ENCODE measurements at places on chromosomes 16 and 17.

DNA sequence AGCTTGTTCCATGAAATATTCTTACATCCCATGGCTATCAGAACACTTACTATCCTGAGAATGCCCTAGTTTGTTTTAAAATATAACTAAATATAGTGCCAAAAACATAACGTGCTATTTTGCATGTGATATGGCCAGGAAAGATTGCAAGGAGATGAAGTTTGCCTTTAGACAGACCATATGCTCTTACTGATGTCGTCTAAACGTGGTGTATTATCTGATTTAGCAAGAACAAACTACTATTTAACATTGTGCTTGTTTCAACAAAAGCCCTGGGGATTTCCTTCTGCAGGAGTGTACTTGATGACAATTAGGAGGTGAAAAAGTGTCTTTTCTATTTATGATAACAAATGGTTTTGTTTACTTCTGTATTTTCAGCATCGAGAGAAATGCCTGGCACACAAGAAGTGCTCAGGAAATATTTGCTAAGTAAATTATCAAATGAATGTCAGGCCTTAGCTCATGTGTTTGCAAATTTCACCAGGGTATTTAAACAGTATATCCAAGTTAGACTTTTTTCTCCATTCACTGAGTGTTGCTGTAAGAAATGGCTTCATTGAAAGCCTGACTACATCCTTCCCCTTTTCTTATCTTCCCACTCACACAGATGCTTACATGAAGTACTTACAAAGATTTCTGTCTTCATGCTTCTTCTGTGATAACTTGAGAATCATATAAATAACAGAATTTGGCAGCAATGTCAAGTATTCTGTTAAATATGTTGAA is 1033.6 kb downstream of the CDH8 start:
- no peak for DNase-seq

DNA sequence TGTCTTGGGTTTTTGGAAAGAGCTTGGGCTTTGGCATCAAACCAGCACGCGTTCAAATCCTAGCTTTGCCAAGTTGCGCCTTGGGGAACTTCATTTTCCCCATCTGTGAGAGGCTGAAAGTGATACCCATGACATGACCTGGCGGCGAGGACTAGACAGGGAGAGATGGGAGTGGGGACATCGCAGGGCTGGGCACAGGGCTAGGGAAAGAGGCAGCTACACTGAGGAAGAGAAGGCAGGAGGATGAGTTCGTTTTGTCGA is 202.9 kb downstream of the IRF8 start:
- DNase-seq: no peak

DNA sequence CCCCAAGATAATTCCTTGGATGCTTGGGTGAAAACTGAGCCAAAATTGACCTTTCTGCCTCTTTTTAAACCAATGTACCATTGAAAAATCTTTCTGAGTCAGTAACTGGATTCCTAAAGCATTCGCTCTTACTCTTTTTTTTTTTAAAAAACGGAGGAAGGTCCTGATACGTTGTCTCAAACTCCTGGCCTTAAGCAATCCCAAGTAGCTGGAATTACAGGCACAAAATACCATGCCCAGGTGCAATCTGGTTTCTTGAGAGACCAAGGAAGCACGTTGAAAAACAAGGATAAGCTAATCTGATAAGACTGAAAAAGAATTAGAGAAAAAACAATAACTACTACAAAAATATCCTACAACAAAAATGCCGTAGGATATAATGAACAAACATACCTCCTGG is 136.5 kb downstream of the SSH2 start:
- no peak for DNase-seq

DNA sequence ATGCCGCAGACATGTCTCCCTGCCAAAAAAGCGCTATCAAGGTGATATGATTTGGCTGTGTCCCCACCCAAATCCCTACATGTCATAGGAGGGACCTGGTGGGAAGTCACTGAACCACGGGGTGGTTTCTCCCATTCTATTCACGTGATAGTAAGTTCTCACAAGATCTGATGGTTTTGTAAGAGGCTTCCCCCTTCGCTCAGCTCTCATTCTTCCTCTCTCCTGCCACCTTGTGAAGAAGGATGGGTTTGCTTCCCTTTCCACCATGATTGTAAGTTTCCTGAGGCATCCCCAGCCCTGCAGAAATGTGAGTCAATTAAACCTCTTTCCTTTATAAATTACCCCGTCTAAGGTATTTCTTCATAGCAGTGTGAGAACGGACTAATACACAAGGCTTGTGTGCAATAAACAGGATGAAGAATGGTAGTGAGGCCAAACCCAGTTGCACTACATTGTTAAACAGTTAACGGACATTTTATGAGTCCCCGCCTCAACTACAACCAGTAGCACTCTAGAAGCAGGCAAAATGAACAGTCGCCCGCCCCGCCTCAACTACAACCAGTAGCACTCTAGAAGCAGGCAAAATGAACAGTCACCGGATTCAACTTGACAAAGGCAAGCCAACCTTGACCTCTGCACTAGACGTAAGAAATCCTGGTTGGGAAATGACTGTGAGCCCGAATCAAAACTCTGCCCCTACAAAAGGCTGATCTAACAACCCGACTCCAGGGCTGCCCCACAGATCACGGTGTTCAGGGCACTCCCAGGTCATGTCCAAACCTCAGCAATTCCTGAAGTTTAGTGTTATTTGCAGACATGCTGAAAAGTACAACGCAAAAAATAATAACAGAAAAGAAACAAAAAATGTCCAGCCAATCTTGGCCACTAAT is 26.3 kb downstream of the VPS53 start:
- DNase-seq: no peak

DNA sequence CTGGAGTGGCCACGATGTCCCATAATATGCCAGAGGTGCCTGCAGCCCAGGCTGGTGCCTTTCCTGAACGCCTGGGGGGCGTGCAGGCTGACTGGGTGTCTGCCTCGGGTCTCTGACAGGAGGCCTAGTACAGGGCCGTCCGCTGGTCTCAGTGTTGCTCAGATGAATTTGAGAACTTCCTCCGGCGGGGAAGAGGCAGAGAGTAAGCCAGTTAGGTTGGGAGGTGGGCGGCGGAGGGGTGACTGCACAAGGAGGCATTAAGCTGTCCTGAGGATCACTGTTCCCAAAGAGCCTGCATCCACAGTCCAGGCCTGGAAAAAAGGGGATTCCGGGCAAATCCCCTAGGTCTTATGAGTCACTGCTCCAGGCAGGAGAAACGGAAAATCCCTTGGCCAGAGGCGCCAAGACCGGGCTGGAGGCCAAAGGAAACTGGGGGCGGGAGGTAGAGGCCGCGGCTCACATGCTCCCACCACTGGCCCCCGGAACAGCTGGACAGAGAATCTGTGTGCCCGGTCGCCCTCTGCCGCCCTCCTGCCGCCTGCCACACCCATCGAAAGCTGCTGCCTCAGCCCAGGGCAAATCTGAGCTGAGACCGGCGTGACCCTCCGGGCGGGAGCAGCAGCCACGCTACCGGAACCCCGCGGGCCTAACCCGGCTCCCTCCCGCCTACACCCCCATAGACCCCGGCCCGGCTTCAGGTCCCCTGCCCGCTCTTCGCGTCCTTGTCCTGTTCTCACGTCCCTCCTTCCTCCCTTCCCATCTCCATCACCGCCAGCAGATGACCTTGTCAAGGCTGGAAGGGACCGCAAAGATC is 1.2 kb downstream of the TRIM47 start:
- no peak for DNase-seq

DNA sequence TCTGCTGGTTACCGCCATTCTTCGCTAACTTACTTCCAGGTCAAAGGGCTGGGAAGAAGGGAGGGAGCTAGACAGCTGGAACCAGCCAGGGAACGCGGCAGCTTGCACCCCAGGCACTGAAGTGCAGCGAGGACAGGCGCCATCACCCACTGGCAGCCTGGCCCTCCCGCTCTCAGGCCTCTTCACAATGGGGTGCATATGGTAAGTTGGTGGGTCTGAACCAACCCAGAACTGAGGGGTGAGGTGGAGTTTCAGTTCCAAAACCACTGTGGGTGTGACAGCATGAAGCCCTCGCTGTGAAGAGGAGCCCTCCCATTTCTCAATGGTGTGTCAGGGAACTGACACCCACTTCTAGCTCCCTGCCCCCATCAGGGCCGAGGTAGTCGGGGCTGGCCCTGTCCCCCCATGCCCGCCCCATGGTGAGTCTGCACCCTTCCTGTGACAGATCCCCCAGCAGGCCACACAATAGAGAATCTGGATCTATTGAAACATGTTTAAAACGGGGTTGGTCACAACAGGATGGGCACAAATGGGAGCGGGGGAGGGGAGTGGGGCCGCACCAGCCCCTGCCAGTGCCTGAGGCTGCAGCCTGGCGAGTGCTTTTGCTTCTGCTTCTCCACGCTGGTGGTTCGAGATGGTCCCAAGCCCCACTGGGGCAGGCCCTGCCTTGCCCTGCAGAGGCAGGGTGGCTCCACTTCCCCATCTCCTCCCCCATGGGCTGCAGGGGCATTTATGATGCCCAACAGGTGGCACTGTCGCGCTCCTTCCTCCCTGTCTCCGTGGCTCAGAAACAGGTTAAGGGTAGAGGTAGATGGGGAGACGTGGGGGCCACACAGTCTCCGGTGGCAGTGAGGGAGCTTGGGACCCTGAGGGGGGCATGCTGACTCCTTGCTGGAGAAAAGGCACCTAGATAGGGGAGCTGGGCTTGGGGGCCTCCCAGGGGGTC is 2.3 kb downstream of the LIMD2 start:
- DNase-seq: peak; percentile 88

GRCh38 chr16:66587881-66588600 is 8.8 kb downstream of the CMTM2 start:
- no peak for DNase-seq

DNA sequence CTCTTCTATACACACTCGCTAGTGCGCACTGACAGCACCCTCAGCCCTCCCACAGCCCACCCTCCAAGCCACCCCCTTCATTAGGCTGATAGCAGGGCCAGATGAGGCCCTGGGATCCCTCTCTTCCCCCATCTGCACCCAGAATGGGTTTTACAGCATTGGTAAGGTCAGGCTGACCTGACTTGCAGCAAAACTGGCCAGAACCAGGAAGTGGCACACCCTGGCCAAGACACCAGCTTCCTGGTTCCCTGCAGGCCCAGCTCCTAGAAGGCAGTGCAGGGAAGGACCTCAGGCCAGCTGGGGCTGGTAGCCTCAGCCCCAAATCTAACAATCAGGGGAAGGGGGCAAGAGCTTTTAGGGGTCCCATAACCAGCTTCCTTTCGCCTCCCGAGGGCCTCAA is 50.0 kb upstream of the MRPS23 start:
- no peak for DNase-seq

DNA sequence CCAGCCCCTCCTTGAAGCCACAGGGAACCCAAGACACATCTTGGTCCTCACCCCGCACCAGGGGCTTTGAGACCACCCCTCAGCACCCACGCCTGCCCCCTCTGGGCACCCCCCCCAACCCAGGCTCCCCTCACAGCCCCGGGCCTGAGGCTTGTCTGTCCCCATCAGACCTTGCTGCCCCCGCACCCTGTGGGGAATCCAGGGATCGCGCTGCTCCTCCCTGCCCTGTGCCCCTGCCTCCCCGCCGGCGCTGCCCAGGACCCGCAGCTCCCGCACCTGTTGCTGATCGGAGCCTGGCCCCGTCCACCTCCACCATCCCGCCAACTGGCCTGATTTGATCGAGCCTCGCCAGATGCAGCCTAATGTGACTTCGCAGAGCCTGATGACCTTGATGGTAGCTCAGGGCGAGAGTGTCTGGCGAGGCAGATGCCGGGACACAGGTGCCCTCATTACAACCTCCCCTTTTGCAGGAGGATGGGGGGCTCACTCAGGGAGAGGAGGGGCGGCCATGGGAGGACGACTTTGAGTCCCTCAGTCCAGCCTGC is 29.0 kb downstream of the SLC25A10 start:
- DNase-seq: no peak

DNA sequence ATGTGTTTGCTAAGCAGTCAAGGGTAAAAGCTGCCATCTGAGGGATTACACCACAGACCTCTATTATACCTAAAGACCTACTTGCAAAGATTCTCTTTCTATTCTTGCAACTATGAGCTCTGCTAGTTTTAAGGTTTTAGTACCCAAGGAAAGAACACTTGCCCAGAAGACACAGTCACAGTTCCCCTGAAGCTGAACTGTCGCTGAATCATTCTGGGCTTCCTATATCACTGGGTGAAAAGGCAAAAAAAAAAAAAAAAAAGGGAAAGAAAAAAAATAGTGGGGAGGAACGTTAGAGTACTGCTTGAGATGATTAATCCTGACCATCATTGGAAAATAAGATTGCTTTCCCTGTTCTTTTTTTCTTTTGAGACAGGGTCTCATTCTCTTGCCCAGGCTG is 37.9 kb downstream of the LYRM1 start:
- DNase-seq: no peak

DNA sequence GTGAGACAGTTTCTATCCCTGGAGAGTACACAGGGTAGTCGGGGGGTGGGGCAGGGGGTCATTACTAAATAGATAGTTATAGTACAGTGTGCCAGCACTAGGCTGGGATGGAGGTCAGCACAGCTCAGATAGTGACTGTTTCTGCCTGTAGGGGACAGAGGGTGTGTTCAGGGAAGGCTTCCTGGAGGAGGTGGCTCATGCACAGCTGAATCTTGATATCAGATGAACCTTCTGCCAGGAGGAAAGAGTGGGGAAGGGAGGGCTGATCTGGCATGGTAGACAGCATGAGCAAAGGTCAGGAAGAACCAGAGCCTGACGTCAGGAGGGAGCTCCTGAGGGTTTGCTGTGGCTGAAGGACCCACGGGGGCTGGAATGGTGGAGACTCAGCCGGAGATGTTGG is 56.6 kb downstream of the OR1D5 start:
- no peak for DNase-seq

DNA sequence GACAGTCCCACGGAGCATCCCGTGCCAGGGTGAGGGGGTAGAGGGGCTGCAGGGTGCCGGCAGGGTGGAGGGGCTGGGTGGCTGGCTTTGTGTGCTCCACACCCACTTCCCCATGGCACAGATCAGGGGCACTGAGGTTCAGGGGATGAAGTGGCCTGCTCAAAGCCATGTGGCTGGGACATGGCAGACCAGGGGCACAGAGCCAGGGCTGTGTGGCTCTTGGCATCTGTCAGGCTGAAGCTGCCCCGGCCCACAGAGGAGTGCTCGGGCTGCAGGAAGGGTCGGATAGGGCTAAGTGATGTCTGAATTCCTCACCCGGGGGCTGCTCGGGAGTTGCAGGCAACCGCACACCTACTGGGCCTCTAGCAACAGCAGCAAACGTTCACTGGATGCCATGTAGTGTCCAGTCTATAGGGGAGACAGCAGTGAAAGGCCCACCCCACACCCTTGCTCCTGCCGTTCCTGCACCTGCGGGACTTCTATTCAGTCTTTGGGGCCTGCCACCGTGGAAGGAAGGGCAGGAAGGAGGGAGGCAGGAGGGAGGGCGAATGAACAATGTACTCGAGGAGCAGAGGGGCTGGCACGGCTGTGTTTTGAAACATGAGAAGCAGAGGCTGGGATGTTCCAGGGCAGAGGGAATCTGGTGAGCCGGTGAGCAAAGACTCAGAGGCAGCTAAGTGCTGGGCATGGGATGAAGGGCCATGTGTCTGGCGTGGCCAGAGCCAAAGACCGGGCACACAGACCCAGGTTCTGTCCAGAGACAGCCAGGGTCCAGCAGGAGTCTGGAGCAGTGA is 15.1 kb downstream of the SLC5A10 start:
- DNase-seq: no peak

GRCh38 chr17:992933-993332 is 4.0 kb upstream of the TIMM22 start:
- DNase-seq: no peak
